ENCODE measurements at places on chromosomes 3 and 15.

- no peak for DNase-seq
Observed at GRCh38 chr3:87996882-87997281, 61.9 kb downstream of the CGGBP1 start.

GRCh38 chr3:165347526-165347925 lies 151.3 kb upstream of the SLITRK3 start:
- no peak for DNase-seq

DNA sequence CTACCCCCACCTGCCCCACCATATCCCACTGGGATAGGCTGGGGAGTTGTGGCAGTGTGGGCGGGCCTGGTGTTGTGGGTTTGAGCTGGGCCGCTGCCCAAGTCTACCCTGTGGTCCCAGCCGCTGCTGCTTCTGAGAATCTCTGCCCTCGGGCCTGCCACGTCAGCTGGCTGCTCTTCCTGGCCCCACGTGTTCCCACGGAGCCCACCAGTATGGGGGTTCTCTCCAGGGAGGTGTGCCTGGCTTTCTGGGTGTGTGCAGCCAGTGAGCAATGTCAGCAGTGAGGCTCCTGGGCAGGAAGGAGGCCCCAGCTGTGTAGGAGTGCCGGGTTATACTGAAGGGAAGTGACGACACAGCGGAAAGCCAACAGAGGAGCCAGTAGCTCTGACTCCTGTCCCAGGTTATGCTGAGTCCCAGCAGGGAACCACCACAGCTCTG lies 10.5 kb downstream of the GNAI2 start:
- DNase-seq, result peak; percentile 98

GRCh38 chr3:55897573-55898224 lies 410.6 kb upstream of the WNT5A start:
- peak; percentile 32 for DNase-seq

- no peak for DNase-seq
Observed at GRCh38 chr3:32865383-32865782, 47.6 kb downstream of the TRIM71 start.

GRCh38 chr3:66463054-66463631 lies 37.7 kb downstream of the LRIG1 start:
- DNase-seq, result peak; percentile 55

GRCh38 chr15:85766001-85766831 lies 28.5 kb downstream of the KLHL25 start:
- DNase-seq, result no peak

DNA sequence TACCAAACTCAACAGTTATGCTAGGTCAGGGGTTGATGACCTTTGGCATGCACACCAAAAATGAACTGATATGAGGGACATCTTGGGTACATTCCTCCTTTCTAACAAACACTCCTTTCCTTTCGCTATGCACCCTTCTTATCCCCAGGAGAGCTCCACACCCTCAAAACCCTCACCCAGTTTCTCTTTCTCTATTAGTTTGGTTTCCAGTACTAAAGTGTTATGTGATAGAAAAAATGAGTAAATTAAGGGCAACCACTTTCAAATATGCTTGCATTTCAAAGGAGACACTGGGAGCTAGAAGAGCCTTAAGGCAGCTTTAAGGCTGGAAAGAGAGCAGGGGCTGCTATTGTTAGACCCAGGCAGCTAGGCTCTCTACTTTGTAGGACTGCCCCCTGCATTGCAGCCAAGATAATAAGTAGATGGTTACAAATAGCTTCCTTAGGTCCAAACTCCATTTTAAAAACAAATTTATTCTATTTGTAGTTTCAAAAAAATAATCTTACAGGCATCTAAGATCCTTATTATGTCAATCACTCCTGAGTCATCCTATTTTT lies 244.3 kb downstream of the ZIC1 start:
- DNase-seq, result no peak

- no peak for DNase-seq
Observed at GRCh38 chr3:134299185-134299887, 48.7 kb upstream of the RYK start.

DNA sequence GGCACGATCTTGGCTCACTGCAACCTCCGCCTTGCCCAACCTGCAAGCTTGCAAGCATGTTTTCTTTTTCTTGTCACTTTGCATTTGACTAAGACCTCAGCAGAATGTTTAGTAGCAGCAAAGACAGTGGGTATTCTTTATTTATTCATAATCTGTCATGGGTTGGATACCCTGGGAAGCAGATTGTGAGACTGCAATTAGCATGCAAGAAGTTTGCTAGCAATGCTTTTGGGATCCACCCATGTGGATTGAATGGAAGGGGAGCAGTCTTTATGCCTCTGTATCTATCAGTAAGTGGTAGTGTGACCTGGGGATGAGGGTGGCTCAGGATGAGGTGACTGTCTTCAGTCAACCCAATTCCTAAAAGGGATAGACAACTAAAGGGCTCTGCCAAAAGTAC lies 166.7 kb downstream of the RAP2B start:
- no peak for DNase-seq

DNA sequence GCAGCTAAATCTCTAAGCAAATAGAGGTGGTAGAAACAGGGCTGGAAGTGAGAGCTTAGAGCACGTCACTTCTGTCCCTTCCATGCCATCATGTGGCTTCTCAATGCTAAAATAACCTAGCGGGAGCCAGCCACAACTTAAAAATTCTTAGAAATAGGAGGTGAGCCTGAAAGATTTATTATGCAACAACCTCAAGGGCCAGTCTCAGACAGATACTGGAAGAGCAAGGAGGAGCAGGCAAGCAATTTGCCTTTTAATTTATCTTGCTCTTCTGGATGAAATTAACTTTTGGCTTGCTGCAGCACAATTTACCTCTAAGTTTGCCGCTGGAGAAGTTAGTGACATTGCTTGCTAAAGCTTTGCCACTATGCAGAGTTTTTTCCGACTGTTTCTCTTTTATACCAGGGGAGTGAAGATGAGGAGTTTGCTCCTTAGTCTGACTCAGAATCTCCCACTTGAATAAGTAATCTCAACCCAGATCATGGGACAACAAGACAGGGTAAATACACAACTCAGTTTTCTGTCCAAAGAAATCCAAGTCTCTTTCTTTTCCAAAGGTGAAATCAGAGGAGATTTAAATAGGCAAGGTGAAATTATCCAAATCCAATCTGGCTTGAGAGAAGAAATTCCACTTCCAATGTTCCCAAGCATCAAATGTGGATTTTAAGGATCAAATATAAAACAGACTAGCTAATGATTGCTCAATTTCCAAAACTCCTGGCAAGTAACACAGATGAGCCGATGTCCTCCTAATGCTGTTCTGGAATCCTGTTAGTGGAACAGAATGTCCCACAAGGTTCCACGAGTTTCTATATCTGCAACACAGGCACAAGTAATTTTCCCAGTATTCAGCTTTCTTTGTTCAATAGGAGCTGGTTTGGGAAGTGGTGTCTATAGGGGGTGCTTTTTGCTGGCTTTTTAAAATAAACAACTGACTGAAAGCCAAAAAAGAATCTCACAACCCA lies 329.4 kb upstream of the RORA start:
- DNase-seq, result no peak
